ENCODE measurements at places on chromosomes 5 and 9. TPM values are rescaled to one million over a fixed set of nuclear protein-coding genes. Genes with fewer than 3 reads are reported as not detected.
A peak's percentile ranks its signal among the peaks of the same experiment; 100 is the strongest.

The ADRA1B gene
- 0.46 TPM for polyA plus RNA-seq

DNA sequence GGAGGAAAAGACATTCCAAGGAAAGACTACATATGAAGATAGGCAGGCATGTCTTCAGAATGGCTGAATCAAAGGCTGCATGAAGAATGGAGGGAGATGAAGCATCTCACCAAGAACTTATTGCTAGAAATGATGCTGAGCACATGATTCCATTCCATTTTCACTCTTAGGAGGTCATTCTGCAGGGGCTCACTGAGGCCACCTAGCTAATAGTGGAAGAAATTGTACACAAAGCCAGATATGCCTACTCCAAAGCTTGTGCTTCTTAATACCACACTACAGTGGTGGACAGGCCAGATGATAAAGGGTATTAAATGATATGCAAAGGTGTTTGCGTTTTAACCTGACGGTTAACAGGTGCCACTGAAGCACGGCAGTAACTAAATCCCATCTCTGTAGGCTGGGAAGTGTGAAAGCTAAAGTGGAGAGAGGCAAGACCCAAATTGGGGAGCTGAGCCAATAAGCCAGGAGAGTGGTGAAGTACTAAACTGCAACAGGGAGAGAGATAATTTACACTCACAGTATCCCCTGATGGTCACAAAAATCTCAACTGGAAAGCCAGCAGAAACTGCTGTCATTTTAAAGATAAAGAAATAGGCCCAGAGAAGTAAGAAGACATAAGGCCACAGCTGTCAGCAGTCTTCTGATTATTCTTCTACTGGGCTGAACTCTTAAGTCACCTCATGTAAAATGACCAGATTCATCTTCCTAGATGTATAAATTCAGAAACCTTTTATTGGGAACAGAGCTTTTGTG lies 14.6 kb downstream of the NDUFA8 start:
- DNase-seq = no peak

- DNase-seq = no peak
These were observed 3.5 kb downstream of the PHF19 start for GRCh38 chr9:120873512-120873911.

DNA sequence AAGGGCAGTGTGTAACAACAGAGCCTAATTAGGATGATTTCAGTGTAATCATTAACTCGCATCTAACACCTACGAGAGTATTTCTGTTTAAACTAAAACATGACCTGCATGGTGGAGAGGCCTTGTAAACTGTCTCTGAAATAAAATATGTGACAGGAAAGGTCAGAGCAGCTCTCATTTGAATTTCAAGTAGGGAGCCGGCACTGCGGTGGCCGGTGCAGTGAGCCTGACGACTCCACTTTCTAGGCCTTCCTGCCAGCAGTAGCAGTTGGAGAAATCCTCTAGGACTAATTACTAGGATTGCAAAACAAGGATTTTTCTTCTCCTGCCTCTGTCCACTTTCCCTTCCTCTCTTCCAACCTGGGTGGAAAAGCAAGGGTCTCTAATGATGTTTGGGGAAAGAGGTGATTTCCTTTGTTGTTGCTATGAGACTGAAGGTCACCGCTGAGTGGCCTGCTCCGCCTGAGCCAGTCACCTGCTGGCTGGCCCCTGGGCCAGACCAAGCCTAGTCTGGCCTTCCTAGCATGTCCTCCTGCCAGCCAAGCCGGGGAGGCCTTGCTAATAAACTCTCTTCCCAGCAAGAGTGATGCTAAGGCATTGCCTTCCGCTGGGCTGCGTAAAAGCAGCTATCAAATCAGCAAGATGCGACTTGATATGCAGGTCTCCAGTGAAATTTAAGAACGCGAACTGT lies 245.7 kb downstream of the PSAT1 start:
- no peak for DNase-seq

- no peak for DNase-seq
These were observed 344.7 kb upstream of the IRX4 start for GRCh38 chr5:2227433-2227832.

DNA sequence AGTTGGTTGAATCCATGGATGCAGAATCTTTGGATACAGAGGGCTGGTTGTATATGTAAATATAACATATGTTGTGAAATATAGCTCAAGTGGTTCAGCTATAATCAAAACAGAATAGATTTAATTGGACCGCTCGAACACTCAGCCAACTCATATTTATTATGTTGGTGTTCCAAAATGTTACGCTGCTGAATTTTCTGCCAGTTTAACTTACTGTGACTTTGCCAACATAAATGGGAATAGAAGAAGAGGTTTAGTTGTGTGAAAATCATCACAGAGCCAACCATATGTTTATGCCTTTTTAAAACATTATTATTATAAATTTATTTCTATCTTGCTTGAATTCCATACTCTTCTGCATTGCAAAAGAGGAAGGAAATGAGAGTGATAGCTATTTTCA lies 178.2 kb upstream of the FBXL7 start:
- DNase-seq = no peak

The C5orf52 gene
- not detected for polyA plus RNA-seq

DNA sequence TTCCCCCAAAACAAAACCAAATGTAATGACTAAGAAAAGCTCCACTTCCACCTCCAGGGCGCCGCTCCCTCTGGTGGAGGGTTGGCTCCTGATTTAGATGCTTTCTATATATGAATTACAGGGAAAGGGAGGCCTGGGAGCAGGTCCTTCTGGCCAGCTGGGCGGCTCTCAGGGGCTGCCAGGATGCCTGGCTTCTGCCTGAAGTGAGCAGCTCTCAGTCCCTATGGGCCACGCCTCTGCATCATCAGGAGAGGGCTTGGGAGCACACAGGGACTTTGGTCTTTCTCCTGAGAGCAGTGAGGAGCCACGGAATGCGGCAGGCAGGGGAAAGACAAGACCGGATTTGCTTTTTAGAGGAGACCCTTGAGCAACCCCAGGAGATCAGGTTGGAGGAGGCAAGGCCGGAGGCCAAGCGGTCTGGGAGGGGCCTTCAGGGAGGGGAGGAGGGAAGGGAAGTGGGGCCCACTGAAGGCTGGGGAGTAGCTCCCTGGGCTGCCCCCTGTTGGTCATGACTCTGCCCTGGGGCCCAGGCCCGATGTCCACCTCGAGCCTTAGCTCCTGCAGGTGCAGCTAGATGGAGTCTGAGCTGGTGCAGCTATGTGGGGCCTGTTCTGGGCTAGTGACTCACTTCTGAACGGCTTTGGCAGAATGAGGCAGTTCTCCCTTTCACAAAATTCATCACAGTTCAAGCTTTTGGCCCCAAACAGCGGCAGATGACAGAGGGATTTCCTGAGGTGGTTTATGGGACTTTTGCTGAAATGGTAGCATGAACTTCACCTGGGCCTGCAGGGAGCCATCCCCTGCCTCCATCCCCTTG lies 11.3 kb upstream of the GRHPR start:
- no peak for DNase-seq

GRCh38 chr5:90855296-90856010 lies 296.9 kb downstream of the ADGRV1 start:
- DNase-seq = no peak

DNA sequence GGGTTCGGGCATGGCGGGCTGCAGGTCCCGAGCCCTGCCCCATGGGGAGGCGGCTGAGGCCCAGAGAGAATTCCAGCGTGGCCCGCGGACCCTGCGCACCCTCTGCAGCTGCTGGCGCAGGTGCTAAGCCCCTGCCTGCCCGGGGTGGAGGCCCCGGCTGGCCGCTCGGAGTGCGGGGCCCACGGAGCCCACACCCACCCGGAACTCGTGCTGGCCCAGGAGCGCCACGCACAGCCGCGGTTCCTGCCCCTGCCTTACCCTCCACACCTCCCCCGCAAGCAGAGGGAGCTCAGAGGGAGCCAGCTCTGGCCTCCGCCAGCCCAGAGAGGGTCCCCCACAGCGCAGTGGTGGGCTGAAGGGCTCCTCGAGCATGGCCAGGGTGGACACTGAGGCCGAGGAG lies 75.3 kb downstream of the MRPS30 start:
- DNase-seq = no peak

GRCh38 chr5:60651872-60652620 lies 47.9 kb downstream of the DEPDC1B start:
- DNase-seq = no peak

DNA sequence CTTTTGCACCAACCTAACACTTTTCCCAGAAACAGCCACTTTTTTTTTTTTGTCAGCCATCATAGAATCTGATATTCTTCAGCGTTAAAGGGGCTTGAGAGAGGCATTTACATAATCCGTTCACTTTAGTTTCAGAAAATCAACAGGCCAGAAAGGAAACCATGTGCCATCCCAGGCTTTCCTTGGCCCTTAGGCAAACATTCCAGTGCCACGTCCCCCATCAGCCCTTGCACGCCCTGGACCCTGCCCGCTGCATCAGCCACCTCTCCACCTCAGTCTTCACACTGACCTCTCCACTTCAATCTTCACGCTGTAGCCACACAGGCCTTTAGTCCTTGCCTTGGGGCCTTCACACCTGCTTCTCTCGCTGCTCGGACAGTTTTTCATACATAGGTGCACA lies 123.2 kb downstream of the GRIA1 start:
- DNase-seq = no peak

GRCh38 chr9:87734106-87734505 lies 8.2 kb downstream of the CTSL start:
- DNase-seq = no peak

- no peak for DNase-seq
These were observed 16.9 kb downstream of the SEMA6A start for GRCh38 chr5:116557669-116558271.

- DNase-seq = peak; percentile 72
These were observed 77.9 kb downstream of the AK8 start for GRCh38 chr9:132800038-132800648.

DNA sequence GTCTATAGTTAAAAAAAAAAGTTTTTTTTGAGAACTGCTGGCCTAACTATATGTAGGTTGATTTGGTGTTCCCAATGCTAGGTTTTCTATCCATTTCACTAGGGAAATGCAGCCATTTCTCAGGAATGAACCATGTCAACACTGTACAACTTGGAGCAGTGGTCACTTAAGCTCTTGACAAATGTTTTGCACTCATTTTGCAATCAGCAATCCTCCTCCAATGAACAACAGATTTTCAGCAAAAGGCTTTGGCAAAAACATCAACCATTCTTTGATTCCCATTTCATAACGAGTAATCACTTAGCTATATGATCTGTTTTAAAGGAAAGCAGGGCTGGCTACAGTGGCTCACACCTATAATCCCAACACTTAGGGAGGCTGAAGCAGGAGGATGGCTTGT lies 17.9 kb downstream of the STRBP start:
- DNase-seq = no peak

DNA sequence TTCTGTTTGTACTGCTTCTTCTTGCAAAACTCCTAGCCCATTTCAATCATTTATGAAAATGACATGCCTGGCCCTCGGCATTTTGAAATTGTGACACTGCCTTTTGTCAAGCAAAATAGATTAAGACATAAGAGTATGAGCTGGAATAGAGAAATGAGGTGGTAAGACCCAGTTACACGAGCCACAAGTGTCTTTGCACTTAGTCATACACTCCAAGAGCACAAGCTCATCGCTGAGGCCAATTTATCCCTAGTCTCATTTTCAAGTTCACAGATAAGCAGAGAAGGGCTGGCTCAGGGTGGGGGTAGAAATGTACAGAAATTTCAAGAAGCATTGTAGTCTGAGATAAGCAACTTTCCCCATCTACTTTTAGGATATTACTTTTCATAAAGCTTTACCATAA lies 40.6 kb upstream of the MAP1B start:
- no peak for DNase-seq

- DNase-seq = peak; percentile 4
These were observed 1.7 kb downstream of the CANX start for GRCh38 chr5:179700401-179700918.

DNA sequence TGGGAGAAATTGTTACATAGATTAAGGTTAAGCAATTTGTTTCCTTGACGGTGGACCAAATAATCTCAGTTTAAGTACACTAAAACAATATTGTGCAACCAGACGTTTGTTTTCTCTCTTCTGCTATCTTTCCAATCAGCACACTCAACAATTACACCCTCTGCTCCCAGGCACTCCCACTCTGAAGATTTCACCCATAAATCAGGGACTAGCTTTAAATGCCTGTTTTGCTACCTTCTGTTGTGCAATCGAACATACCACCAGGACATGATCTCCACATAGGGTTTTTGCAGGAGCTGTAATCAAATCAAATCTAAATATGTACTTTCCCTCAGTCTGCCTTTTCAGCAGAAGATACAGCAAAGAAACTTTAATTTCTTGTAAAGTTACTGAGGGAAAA lies 405.8 kb upstream of the TLE4 start:
- DNase-seq = no peak

The PFDN1 gene
- polyA plus RNA-seq = 116 TPM

- no peak for DNase-seq
These were observed 55.7 kb upstream of the SYNPO start for GRCh38 chr5:150584556-150585335.
